ENCODE measurements at places on chromosomes 5 and 9.
A peak's percentile ranks its signal among the peaks of the same experiment; 100 is the strongest.

DNA sequence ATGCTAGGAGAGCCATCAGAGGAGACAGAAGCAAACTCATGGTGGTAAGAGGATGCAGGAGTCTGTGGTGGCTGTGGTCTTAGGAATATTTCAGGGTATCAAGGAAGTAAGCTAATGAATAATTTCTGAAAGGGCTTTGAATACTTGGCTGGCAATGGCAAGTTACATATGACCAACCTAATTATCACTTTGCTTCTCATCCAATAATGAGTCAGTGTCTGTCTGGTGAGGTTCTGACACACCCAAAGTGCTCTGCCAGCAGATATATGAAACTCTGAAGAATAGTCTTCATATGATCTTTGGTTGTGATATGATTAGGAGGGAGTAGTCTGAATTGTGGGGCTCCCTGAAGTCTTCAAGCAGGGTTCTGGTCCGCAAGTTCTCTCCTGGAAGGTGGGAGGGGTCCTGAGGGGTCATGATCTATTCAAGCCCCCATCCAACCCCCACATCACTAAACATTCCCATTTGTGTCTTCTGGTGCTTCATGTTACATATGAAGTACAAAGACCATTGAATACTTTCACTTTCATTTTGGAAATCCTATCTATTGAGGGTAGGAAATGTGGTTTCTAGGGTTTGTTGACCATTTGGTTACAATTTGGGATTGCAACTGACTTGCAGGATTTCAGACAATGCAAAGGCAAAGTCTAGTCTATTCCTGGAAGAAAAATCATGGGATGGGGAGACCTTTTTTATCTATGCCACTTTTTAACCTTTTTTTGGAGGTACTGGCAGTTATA is 199.9 kb upstream of the CDKN2B start:
- no peak for DNase-seq

GRCh38 chr5:150661821-150662596 is 958 bp downstream of the MYOZ3 start:
- DNase-seq = no peak

DNA sequence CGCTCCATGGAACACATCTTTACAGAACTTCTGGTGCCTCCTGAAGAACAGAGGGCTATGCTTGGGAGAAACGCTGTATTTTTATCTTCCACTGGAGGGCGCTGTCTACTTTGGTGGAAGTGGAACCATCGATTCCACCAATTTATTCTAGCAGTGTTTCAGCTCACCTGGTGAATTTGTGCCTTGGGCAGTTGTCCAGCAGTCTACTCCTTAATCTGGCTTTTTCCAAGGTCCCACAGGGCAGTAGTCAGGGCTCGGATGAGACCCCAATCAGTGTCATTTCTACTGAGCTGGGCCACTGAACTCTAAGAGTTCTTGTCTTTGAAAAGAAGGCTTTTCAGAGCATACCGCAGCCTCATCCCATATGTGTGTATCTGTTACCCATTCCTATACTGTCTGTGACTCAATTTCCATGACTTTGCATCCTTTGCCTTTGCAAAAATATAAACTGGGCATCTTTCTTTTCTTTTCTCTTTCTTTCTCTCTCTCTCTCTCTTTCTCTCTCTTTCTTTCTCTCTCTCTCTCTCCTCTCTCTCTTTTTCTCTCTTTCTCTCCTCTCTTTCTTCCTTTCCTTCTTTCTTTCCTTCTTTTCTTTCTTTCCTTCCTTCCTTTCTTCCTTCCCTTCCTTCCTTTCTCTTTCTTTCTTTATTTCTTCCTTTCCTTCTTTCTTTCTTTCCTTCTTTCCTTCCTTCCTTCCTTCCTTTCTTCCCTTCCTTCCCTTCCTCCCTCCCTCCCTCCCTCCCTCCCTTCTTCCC is 138.4 kb upstream of the ZNF618 start:
- DNase-seq = peak; percentile 9

GRCh38 chr5:137954131-137954879 is 65.0 kb downstream of the PKD2L2 start:
- no peak for DNase-seq

DNA sequence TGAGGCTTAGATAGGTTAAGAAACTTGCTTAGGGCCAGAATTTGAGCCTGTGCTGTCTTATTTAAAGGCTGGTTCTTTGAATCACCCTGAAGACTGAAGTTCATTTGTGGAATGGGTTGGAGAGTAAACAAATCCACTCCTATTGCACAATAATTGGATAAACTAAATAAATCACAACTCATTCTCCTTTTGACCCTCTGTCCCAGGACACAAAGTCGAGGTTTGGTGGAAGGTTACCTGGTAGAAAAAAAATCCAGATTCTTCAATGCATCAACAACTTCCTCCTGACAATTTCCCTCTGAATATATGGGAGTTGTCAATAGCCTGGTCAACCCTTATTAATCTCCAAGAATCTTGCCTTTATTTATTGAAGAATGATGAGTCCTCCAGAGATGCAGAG is 28.9 kb downstream of the TBC1D2 start:
- DNase-seq = no peak

DNA sequence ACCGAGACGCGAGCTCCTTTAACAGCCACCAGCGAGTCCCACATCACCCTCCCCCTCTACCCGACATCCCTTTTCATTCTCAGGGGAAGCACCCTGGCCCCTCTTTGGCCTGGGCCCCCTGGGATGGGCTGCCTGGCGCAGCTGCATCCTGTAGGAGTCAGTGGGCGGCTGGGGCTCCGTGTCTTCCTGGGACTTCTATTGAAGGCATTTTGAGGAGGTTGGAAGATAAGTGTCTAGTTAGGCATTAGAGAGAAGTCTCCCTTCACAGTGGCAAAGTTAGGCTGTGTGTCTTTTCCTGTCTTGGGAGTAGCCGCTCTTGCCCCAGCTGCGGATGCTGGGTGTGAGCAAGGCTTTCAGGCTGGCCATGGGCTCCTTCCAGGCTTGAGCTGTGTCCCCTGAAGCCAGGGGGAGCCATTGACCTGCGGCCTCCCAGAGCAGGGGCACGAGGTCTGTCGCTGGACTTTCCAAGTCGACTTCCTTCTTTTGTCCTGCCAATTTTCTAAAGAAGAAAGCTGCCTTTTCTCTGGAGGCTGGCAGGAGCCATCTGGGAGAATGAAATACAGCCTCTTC is 18.6 kb upstream of the NKD2 start:
- DNase-seq = no peak

DNA sequence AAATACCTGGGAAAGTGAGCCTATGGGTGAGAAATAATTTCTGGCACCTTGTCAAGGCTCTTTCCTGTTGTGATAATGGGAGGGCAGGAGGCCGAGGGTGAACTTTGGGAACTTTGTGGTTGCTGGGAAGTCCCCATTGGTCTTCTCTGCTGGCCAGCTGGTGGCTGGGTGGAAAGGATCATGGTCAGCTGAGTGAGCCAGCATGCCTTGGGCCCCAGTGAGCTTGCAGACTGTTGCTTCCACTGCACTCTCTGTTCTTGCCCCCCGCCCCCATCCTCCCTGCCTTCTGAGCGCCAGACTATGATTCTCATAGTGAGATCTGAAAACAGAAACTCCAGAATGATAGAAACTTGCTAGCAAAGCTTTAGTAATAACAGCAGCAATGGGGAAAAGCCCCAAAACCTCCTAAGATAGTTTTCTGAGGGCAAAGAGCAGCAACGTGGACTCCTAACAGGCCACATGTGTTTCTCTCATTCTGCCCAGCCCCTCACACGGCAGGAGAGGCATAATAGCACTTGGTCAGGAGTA is 139.2 kb upstream of the SMARCA2 start:
- DNase-seq = peak; percentile 69

DNA sequence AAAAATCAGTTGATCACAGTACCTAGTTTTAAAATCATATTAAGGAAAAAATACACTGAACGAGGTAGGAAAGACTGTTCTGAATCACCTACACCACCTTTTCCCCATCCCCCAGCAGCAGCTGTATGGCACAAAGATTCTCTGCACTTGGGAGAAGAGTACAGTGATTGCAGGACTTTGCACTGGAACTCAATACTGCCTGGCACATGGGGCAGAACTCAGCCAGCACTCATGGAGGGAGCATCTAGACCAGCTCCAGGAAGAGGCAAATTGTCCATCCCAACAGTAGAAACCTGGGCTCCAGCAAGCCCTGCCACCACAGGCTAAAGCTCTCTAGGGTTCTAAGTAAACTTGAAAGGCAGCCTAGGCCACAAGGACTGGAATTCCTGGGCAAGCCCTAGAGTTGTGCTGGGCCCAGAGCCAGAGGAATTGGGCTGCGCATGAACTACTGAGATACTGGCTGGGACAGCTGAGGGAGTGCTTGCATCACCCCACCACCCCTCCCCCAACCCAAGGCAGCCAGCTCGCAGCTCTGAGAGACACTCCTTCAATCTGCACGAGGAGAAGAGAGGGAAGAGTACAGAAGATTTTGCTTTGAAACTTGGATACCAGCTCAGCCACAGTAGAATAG is 654.4 kb upstream of the CDH6 start:
- DNase-seq = no peak

- DNase-seq = no peak
Measured at GRCh38 chr5:150774145-150774544, 4.4 kb upstream of the SMIM3 start.

DNA sequence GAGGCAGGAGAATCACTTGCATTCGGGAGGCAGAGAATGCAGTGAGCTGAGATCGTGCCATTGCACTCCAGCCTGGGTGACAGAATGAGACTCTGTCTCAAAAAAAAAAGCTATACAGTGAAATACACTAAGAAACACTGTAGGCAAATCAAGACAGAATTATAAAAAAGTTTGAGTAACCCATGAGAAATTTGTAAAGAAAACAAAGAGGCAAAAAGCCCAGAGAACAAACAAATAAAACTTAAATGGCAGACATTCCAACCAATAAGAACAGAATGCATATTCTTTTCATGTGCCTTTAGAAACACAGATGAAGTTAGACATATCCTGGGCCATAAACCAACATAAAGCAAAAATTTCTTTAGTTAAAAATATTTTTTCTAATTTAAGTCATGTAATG is 30.6 kb downstream of the ZNF169 start:
- DNase-seq = no peak

- no peak for DNase-seq
Measured at GRCh38 chr9:38293022-38293421, 99.5 kb upstream of the ALDH1B1 start.

DNA sequence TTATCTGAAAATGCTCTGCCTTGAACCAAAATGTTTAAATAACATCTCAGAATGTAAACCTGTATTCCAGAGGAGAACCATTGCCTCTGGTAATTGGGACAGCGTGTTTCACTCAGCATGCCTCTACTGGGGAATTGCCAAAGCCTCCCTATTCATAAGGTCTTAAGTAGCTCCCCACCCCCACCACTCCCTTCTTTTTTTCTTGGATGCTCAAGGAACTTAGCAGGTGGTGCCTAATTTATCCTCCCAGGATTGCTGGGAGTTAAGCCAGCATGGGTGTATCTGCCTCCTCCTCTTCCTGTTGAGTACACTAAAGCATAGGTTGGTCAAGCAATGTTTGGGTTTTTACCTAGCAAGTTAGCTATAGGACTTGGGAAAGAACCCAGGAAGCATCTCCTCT is 220.2 kb downstream of the DMAC1 start:
- no peak for DNase-seq

DNA sequence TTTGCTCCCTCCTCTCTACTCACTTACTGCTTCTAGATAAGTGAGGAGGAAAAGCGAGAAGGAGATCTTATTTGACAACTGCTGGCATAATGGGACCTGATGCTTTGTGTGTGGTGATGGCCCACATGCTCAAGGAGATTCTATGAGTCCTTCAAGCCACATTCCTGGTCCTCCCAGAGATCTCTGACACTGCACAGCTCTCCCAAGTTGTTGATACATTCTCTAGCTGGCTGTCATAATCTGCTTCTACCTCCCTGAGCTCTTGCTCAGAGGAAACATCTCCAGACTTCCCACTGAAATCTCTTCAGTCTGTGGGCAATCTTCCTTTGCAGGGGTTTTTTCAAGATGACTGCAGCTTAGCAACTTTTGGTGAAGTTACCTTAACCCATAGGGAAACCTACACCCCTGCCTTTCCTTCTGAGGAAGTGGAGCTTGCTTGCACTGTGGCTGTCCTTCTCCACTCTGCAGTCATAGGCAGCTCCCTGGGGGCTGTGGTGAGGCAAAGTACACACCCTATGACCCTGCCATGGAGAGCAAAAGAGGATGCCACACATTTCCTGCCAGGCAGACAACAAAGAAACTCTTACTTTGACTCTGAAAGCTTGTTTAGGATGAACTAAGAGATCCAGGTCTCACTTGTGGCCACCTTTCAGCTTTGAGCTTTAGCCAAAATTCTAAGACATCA is 163.8 kb downstream of the TMEM38B start:
- DNase-seq = peak; percentile 45

DNA sequence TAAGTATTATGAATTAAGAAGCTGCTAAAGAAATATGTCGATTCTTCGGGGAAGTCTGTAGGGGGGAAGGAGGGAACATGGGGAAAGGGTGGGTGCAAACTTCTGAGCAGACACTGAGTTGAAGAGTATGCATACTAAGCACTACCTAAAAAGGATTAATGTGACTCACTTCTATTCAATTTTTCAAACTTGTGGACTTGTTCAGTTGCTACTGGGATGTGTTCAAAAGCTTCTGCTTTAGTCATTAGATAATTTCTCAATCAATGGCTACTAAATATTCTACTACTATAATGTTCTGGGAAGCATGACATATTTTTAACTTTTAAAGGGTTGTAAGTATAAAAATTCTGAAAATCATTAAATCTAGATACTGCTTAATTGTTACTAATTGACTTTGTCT is 109.7 kb upstream of the FER start:
- DNase-seq = no peak

DNA sequence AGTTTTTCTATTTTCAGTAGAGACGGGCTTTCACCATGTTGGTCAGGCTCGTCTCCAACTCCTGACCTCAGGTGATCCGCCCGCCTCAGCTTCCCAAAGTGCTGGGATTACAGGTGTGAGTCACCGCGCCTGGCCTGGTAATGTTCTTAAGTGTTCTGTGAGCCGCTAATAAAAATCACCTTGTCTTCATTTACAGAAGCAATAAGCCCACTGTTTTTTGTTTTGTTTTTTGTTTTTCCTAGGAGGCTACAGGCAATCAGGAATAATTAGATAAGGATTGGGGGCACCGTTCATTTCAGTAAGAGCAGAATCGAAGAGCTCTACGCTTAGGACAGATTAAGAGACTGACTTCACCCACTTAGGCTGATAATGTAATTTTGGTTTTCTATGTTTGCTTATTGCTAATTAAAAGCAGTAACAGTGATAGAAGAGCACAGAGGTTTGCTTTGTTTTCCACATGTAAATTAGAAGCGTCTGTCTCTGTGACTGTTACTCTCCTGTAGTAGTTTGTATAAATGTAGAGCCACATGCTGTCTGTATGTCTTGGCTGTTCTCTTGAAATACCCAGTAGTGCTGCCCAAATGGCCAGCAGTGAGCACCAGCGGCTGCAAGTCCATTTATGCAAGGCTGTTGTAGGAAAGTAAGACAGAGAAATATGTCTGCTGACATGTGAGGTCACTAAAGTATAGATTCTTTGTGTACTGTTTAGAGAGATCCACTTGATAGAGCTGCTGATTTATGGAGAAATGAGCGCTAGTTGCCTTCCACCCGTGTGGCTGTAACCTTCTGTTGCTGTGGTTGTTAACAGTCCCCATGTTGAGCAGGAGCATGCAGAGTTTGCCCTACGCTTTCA is 30.5 kb downstream of the TRIO start:
- DNase-seq = no peak

GRCh38 chr9:128084746-128085145 is 16.7 kb downstream of the SLC25A25 start:
- DNase-seq = no peak

GRCh38 chr5:64507264-64507605 is 1.4 kb downstream of the RGS7BP start:
- DNase-seq = no peak
